ENCODE measurements at places on chromosomes 1 and 21.

GRCh38 chr1:156754219-156754618 is 2.7 kb upstream of the HDGF start:
- DNase-seq = no peak

DNA sequence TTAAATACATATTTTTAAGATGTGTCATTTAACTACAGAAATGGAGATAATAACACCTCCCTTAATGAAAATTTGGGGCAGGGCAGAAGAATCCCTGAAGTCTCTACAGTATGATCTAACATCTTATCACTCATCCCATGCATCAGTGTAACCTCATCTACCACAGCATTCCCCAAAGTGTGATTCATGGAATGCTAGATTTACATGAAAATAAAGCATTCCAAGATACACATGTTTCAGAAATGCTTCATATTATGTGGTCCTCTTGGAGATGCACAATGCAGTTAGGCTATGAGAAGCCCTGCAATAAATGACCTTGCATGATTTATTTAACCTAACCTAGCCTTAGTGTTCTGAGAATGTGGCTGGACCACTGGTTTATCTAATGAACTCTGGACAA is 166.9 kb upstream of the SYT6 start:
- no peak for DNase-seq

- DNase-seq = no peak
Measured at GRCh38 chr1:207404849-207405525, 49.1 kb upstream of the CR2 start.

DNA sequence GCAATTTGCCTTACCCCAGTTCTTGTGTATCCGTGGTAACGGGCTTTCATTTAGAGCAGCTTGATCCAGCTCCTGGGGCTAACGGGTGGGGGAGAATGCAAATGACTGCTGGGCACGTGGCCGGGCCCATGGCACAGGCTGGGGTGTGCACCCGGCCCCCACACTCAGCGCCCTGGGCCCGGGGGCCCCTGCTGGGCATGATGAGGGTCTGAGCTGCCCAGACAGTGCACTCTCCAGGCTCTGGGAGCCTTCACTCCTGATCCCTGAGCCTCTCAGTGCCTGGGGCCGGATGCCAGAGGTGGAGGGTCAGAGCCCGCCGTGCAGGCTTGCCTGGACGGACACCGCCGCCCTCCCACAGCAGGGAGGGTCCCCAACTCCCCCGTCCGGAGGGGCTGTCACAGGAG is 20.1 kb upstream of the PEX10 start:
- no peak for DNase-seq

DNA sequence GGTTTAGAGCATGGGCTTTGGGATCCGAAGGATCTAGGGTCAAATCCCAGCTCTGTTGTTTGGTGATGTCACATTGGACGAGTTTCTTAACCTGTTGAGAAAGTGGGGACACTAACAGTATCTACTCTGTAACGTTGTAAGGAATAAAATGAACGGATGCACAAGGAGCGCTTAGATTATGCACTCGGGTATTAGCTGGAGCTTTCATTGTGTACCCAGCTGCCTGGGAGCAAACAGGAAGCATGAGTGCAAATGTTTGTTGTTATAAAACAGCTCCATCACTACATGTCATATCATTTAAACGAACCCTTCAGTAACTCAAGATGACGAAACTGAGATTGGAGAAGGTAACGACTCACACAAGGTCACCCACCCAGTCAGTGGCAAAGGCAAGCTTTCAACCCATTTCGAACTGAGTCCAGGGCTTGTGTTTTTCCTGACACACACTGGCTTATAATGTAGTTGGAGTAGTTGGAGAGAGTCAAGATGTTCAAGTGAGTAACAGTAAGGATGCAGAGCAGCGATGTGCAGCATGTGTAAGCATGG is 16.2 kb upstream of the SLC6A17 start:
- DNase-seq = no peak

DNA sequence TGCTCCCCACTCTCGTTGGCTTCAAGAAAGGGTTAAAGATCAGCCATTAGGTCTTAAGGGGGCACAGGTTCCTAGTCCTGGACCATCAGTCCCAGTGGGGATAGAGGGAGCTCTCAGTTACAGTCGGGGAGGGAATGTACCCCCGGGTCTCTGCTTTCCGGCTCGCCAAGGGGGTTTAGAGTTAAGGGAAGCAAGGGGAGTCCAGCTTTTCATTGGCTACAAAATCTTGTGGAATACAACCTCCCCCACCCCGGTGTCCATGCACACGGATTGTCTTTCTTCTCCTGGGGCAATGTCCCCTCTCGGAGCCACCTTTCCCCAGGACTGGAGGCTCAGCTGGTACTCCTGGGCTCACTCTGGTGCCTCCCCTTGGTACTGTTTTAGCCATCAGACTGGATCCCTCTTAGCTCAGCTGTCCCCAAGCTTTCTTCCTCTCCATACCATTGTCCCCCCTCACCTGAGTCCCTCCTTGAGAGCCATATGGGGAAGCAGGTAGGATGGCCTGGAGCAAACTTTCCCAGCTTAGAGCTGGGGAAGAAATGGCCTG is at the start of gene A3GALT2:
Gene A3GALT2, minus strand, starts transcription at position 480 of the 547 bp plus-strand sequence. Its CDS starts 0 bp downstream, at position 480.
- DNase-seq = no peak
